Epithelial cell of proximal tubule (primary cell): ENCODE measurements at places on chromosomes 4 and X. TPM values are rescaled to one million over a fixed set of nuclear protein-coding genes. Genes with fewer than 3 reads are reported as not detected.

STPG2 gene
- total RNA-seq: not detected in 2 replicates

SPARCL1 gene
- not detected in 2 replicates for total RNA-seq

DNA sequence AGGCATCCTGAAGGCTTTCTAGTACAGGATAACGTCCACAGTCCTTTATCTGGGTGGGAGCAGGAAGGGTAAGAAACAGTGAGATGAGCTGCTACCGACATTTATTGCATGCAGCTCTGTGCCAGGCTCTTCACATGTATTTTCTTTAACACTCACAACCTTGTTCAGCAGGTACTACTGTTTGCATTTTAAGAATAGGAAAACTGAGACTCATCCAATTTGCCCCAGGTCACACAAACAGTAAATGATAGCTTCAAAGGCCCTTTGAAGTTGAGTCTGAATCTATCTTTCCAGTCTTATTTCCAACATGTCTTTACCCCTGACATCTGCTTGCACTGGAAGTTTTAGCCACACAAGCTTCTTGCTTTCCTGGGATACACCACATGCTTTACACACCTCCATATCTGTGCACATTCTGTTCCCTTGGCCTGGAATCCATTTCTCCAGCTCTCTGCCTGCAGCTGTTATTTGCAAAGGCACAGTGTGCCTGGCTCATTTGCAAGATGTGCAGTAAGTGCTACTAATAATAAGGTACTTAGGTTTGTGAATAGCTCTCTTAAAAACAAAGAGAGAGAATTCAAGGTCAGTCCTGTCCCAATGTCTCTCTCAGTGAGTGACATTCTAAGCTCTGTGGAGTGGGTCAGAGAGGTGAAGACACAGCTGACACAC lies 61.2 kb downstream of the METTL14 start:
- no peak for DNase-seq

DNA sequence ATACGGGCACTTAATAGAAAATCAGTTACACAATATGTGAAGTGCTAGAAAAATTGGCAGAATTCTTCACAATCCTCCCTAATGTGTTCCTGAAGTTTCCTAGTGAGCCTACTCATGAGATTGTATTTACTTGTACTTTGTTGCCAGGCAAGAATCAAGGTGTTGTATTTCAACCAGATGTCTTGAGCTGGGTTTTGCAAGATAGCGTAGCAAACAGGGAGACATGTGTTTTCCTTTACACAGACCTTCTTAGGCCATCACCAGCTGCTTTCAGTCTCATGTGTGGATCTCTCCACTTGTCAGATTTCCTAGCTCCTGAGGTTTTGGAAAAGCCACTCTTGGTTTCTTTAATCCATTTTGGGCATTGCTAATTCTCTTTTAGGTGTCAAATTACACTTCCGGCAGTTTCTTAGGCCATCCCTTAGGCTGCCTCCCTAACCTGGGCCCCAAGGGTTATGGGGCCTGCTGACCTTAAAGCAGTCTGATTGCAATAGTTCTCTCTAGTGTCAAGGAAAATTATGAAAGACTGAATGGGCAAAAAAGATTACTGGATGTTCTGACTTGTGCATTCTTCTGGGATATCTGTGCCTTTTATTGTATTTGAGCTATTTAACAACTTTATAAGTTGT lies 12.2 kb upstream of the EDA start:
- no peak for DNase-seq

NPY5R gene
- 0.12 and 0.14 TPM in 2 replicates for total RNA-seq

DNA sequence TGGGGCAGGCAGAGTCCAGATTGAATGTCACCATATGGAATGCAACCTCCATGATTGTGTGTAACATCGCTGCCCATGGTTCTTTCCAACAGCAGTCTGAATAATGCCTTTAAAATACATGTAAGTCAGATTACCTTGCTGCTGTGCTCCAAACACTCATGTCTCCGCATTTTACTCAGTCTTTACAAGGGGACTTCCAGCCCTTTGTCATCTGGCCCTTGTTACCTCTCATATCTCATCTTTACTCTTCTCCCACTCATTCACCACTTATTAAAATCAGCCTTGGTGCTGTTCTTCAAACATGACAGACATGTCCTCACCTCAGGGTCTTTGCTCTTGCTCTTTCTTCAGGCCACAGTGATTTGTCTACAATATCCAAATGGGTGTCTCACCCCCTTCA lies 200.4 kb upstream of the GYPA start:
- DNase-seq: no peak
